ENCODE measurements at places on chromosomes 12 and 14.

- no peak for DNase-seq
Measured at GRCh38 chr12:75554556-75554880, 43.1 kb upstream of the KRR1 start.

GRCh38 chr12:58395470-58395869, 454.1 kb downstream of the ATP23 start:
- DNase-seq: no peak

- DNase-seq: no peak
Measured at GRCh38 chr12:132710043-132710404, 618 bp upstream of the PGAM5 start.

- DNase-seq: peak; percentile 45
Measured at GRCh38 chr14:73787486-73788316, 63.9 kb upstream of the PTGR2 start.

- DNase-seq: no peak
Measured at GRCh38 chr12:56518570-56518969, 3.0 kb upstream of the RBMS2 start.

DNA sequence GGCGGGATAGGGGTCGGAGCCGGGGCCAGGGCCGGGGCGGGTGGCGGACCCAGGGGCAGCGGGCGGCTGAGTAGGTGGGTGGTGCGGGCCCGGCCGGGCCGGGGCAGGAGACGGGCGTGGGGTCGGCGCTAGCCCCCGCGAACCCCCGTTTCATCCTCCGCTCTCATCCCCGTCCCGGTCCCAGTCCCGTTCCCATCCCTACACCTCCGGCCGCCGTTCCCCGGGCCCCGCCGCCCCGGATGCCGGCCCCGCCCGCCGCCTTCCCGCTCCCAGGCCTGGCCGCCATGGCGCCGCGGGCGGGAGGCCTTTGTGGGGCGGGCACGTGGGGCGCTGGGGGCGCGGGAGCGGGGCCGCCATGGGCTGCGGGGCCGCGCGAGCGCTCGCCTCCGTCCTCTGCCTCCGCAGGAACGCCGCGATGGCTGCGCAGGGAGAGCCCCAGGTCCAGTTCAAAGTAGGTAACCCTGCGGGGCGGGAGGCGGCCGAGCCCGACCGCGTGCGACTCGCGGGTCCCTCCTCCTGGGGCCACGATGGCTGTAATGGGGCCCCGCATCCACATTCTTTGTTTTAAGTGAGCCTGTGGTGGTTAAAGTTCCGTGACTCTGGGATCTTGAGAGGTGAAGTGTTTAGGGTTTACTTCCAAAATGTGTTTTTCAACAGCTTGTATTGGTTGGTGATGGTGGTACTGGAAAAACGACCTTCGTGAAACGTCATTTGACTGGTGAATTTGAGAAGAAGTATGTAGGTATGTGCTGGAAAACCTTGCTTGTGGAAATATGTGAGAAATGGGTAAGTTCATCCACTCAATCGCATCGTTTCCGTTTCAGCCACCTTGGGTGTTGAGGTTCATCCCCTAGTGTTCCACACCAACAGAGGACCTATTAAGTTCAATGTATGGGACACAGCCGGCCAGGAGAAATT, 572 bp downstream of the RAN start:
- peak; percentile 27 for DNase-seq

- no peak for DNase-seq
Measured at GRCh38 chr14:81386290-81386745, 13.8 kb downstream of the STON2 start.

DNA sequence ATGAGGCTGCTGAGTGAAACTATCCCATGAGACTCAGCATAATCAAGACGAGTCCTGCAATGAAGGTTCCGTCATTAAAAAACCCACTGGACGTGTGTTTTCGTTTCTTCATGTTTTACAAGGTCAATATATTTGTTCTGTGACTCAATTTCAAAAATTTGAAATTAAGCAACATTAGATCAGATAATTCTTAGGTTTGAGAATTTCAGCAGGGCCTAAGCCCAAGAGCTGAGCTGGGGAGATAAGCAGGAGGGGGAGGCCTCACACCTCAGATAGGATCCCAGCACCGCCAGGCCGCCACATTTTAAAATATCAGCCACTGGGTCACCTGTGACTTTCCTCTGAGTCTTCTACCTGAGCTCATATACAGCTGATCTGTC, 13.3 kb downstream of the STX2 start:
- DNase-seq: no peak

GRCh38 chr14:58747181-58747580, 109.4 kb downstream of the DACT1 start:
- no peak for DNase-seq

DNA sequence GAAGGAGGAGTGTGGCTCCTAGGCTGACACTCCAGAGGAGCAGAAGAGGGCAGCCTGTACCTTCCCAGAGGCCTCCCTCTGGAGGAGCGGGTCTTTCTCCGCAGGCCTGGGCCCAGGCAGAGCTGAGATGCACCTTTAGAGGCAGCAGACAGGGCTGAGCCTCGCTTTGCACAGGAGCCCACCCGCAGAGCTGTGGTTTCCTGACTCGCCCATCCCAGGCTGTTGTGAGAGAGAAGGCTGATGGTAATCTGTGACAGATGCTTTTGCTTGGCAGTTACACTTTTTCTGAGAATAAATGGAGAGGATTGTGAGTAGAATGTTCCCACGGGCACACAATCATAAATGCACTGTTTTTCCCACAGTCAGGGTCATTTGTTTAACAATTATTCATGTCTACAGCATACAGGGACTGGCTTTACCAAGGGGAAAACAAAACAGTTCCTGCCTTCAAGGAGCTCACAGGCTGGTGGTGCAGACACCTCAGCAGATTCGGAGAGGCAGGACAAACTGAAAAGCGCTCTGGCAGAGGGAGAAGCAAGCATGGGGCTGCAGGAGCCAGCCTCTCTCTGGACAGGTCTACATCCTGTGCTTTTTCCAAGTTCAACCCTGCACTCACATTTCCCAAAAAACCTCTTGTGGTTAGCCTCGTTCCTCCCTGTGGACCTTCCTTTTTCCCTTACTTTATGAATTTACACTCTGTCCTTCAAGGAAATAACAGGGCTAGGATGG, 13.9 kb downstream of the EVL start:
- DNase-seq: no peak

DNA sequence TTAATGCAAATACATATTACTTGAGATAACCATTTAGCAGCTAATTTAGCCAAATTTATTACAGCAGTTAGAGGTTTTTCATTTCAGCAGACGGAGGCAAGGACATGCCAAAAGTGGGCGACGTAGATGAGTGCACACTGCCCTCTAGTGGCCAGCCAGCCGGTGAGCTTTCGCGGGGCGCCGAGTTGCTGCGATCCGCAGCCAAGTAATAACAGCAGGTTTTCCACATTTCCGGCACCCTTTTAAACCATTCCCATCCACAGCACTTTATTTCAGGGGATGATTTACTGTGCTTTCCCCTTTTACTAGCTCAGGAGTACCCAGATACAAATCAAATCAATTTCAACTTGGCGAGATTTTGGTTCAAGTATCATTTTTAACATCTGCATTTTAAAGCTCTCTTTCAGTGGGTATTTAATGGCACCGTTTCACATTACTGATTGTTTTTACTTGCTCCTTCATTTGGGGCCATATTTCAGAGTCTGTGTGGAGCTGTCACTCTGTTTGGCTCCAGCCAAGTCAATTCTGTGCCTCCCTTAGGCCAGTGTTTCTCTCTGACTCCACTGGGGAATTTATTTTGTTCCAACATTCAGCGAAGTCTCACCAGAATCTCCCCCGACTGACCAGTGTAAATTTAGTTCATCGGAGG, 158.0 kb downstream of the EGLN3 start:
- peak; percentile 55 for DNase-seq

- no peak for DNase-seq
Measured at GRCh38 chr14:32709027-32709426, 229.7 kb upstream of the NPAS3 start.

DNA sequence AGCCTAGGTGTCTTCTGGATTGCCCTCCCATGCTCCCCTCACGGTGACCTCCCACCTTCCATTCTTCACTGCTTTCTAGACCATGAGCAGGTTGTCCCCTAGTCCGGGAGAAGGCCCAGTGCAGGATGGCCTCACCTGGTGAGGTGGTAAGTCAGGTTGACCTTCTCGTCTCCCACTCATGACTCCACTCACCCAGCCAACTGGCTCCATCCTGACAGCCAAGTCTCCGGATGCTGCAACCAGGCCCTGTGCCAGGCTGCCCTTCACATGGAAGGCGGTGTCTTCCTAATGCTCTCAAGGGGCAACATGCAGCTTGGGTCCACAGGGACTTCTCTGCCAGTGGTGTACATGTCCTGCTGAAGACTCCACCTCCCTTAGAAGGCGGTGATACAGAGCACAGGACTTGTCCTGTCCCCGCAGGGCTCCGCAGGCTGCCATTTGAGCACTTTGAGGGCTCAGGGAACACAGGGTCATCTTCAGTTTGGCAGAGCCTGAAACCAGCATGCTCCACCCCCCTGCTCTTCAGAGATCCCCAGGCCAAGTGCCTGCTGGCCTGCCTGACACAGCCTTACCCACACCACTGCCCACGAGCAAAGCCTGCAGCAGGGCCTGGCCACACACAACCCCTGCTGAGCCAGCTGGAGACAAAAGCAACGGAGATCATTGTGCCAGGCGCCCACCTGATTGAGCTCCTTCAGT, 25.4 kb downstream of the BATF start:
- DNase-seq: no peak

DNA sequence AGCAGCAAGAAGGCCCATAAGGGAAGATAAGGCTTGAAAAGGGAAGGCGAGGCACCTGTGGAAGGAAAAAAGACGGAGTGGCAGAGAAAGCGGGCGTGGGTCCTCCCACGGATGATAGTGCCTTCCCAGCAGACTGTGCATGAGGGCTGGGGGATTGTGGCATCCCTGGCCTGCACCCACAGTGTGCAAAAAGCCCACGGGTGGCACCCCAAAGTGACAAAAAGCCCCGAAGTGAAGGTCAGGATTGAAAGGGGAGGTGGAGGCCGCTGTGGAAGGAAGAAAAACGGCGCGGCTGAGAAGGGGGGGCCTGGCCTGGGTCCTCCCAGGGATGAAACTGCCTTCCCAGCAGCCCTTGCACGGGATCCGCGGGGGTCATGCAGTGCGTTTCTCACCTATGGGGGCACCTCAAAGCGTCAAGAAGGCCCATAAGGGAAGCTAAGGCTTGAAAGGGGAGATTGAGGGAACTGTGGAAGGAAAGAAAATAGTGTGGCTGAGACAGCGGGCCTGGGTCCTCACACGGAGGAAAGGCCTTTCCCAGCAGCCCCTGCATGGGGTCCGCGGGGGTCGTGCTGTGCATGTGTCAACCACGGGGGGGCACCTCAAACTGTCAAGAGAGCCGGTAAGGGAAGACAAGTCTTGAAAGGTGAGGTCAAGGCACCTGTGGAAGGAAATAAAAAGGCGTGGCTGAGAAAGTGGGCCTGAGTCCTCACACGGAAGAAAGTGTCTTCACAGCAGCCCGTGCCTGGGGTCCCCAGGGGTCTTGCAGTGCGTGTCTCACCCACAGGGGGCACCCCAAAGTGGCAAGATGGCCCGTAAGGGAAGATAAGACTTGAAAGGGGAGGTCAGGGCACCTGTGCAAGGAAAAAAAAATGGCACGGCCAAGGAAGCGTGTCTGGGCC, 274.1 kb downstream of the ALG10 start:
- no peak for DNase-seq

DNA sequence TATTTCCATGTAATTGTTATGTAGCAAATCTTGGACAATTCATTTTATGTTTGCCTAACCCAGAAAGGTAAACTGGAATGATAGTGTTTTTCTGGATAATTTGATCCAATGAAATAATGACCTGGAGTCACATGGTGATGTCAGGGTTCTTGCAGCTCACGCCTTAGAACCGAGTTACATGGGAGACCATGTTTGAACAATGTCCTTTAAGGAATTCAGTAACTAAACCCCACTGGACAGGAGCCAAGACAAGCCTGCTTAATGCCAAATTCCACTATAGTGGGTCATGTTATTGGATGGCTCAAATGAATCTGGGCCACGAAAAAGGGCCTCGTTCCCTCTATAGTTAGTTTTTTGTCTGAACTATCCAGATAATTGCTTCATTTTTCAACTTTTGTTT, 255.8 kb upstream of the HMGA2 start:
- no peak for DNase-seq

- no peak for DNase-seq
Measured at GRCh38 chr12:113854385-113855142, 111.6 kb downstream of the RBM19 start.

DNA sequence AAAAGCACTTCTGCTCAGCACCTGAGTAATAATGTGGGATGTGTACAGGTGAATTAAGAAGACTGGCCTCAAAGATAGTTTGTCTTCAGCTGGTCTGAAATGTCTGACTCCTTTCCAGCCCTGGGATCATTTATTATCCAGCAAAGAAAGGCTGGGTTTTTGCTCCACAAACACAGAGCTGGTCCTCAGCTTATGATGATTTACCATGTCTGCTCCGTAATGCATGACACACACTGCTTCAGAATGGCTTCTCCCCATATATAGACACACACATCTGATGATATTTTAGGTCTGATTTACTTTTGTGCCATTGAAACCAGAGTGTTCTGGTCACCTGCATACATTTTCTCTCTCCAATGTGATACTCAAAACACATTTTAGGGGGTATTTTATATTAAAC, 225.0 kb downstream of the SLC25A21 start:
- DNase-seq: no peak

DNA sequence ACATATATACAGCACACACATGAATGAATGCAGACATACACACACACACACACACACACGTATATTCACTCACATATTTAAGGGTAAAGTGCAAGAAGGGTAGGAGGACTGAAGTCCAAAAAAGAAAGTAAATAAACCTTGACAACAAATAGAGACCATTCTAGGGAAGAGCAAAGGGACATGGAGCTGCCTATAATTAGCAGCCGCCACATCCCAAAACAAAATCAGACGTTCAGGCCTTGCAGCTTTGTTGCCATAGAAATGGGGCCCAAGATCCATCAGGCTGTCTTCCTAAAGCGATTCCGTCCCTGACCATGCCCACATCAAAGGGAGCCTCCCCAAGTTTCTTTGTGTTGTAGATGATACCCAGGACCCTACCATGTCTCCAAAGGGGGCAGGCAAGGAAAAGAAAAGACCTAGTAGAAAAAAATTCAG, 703.5 kb upstream of the TBX3 start:
- no peak for DNase-seq

Measured in activated T-cell treated with anti-CD3 and anti-CD28 coated beads for 24 hours (primary cell).